ENCODE measurements at places on chromosomes 11 and 22.

DNA sequence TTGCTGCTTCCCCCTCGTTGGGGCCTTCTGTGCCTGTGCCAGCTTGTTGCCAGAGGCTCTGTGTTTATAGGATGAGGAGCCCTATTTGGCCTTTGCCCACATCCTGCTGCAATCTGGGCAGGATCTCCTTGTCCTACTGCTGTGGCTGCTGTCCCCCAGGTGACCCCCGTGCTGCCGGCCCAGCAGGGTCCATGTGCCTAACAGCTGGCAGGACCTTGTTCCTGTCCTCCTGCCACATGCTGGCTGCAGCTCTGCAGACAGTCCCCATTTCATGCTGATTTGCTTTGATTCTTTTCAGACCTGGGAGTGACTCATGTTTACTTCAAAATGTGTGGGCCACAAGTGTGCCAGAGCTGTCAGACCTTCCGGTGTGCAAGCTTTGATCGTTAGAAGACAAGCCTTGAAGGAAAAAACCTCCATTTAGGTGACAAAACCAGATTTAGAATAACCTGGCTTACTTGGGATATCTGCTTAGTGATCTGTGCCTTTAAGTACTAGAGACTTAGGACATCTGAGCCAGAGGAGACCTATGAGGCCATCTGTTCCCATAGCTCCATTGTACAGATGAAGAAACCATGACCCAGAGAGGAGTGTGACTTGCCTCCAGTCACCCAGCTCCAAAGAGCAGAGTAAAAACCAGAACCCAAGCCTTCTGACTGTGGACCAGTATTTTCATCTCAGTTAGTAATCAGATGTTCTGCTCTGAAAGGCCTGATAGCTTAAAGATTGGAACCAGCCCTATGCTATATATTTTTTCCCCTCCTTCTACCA lies 11.1 kb downstream of the NAV2 start:
- peak; percentile 27 for DNase-seq

DNA sequence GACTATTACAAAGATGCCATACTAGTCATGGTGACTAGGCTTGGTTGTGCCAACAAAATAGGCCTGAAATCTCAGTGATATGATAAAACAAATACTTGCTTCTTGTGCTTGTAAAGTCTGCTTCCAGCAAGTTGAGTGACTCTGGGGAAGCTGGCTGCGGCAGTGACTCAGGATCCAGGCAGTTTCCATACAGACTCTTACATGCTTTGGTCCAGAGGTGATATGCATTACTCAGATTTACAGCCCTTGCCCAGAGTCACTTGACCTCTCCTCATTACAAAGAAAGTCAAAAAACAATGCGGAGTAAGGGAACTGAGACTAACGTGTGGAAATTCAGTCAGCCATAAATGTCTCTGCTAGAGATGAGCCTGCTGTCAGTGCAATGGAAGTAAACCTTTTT lies 387.5 kb downstream of the KCNA4 start:
- DNase-seq: no peak

- DNase-seq: no peak
These were observed 14.3 kb downstream of the HPS5 start for GRCh38 chr11:18307461-18308139.

- no peak for DNase-seq
These were observed 112.1 kb upstream of the ZC3H12C start for GRCh38 chr11:109981031-109981636.

DNA sequence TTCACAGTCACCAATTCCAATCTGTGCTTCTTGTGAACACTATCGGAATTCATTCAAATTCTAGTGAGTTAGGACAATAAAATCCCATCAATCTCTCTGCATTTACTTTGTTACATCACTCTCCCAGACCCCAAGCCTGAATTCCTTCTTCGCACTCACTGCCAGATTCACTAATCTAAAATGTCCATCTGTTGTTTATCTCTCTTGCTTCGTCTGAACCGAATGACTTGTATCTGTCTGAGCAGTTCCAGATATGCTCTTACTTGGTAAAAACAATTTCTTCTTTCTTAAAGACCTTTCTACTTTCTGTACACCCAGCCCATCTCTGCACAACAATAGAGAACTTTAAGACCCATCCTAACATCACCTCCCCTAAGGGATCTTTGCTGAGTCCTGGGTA lies 7.0 kb downstream of the MMP10 start:
- no peak for DNase-seq

- DNase-seq: no peak
These were observed 122.1 kb downstream of the TRIM44 start for GRCh38 chr11:35784699-35785098.

DNA sequence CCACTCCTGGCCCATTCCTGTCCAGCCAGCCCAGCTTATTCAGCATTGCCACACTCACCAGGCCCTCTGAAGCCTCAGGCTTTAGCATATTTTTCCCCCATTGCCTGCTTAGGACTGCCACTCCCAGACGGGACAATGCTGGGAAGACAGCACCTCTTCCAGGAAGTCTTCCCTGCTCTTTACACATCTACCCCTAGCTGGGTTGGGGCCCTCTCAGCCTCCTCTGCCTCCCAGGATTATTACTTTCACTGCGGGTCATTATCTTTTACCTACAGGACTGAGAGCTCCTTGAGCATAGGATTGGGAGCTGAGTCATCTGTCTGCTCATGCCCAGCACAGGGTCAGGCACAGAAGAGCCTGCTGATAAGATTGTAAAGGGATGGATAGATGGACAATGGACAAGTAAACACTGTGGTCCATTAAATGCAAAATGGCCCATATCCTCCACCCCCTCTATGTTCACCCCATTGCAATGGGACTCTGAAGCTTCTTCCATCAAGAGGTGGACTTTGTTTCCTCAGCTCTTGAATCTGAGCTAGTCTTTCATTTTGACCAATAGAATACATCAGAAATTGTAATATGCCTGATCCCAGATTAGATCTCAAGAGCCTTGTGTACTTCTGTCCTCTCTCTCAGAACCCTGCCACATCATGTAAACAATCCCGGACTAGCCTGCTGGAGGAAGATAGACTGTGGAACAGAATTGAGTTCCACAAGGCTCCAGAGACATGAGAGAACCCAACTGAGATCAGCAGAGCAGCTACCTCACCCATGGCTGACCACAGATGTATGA lies 32.0 kb upstream of the LRRC32 start:
- no peak for DNase-seq

- DNase-seq: no peak
These were observed 38.4 kb downstream of the MOB2 start for GRCh38 chr11:1447845-1448825.

- no peak for DNase-seq
These were observed 118.8 kb upstream of the VPREB1 start for GRCh38 chr22:22125579-22126468.

GRCh38 chr22:38282397-38282796 lies 9.6 kb upstream of the TMEM184B start:
- no peak for DNase-seq

- DNase-seq: no peak
These were observed 3.6 kb downstream of the PKNOX2 start for GRCh38 chr11:125167954-125168835.

DNA sequence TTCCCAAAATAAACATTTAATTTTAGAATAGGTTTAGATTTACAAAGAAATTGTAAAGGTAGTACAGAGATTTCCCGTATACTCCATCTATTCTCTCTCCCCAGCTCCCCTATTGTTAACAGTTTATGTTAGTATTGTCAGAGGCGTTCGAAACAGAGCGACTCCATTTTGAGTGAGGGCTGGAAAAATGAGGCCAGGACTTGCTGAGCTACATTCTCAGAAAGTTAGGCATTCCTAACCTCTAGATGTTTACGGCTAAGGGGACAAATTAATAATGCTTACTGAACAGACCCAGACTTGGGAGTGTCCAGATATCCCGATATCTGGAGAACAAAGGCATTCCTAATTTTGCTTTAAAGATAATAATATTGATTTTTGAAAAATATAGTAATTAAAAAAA lies 12.4 kb upstream of the NUP160 start:
- no peak for DNase-seq

DNA sequence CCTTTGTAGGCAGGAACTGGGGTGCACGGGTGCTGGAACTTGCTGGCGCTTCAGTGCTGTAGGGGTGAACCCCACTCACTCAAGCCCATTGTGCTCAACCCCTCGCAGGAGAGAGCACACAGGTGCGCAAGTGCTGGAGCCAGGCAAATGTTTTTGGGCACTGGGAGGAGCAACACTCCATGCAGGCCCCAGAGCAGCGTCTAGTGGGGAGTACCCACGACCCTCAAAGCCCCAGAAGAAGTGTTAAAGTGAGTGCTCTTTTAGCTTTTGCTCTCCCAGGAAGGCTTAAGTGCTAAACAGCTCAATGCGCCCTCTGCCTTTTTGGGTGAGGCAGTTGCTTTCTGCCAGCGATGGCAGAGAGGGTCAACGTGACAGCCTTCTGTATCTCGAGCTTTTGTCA lies 282.2 kb upstream of the ARHGAP42 start:
- no peak for DNase-seq

DNA sequence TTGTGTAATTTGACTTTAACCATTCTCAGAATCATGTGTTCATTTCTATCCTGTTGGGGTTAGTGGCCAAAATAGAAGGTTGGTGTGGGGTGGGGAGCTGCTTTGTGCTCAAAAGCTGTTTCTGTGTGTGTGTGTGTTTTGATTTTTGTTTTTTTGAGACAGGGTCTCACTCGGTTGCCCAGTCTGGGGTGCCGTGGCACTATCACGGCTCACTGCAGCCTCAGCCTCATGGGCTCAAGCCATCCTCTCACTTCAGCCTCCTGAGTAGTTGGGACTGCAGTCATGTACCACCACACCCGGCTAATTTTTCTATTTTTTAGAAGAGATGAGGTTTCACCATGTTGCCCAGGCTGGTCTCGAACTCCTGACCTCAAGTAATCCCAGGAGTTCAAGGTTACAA lies 18.1 kb upstream of the AIFM3 start:
- DNase-seq: no peak

GRCh38 chr22:23796461-23796860 lies 9.7 kb downstream of the SMARCB1 start:
- DNase-seq: no peak

GRCh38 chr22:31092161-31092560 lies 11.0 kb downstream of the SMTN start:
- DNase-seq: no peak

Data from T-helper 22 cell (primary cell).